Astrocyte (in vitro differentiated cells and primary cell): ENCODE measurements at places on chromosomes 6 and 20. TPM values are rescaled to one million over a fixed set of nuclear protein-coding genes. Genes with fewer than 3 reads are reported as not detected.

The PLA2G7 gene
- total RNA-seq, result 0.43 and 0.48 TPM in 2 replicates

DNA sequence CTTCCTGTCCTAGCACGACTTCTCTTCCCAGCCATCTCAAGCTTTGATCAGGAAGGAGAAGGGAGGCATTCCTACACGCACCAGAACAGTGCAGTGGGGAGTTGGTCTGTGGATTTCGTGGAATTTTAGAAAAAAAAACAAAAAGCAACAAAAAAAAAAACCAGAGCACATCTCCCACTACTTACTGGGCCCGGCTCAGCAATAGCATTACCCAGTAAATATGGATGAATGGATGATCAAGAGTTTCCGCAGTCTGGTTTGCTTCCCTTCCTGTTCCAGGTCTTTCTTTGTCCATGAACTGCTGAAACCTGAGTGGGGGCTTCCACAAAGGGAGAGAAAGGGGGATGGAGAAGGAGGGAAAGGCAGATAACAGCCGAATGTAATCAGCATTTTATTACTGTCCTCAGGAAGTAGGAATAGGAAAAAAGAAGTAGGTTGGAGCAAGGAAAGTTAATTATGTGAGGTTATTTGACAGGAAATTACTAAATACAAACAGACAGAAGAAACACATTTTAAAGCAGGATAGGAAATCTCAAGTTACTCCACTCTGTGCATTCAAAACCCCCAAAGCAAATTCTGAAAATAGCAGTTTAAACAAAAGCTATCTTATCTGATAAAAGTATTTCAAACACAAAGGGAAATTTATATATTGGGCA lies 349.0 kb downstream of the PRL start:
- DNase-seq, result peak; percentile 67

The SMOC2 gene
- total RNA-seq, result 0.93 and 1.8 TPM in 2 replicates

DNA sequence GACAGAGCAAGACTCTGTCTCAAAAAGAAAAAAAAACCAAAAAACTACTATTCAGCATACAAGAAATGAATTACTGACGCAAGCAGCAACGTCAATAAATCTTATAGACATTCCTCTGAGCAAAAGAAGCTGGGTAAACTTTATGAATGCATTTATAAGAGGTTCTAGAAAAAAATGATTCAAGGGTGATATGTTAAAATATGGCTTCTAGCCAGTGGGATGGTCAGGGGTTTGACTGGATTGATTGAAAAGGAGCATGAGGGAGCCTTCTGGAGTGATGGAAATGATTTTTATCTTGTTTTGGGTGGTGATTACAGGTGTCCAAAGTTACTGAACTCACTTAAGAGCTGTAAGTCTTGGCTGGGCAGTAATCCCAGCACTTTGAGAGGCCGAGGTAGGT lies 64.9 kb upstream of the SALL4 start:
- no peak for DNase-seq

DNA sequence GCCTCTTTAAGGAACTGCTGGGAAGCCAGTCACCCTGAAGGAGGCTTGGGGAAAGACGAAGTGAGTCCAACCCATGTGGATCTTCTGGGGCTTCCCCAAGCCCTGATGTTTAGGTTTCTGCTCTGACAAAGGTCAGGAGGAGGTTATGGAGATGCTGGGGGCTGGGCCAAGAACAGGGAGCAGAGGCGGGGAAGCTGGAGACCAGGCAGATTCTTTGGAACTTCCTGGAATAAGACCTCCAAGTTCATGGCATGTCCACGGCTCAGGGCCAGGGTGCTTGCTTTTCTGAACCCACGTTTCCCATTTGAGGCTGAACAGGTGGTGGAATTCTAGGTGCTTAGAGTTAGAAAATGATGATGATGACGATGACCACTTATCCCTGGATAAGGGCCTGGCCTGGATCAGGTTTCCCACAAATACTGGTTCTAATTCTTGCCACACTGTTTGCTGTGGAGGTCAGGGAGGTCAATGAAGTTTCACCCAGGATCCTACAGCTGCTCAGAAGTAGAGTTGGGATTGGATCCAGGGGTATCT lies 30.0 kb upstream of the TGM2 start:
- no peak for DNase-seq

DNA sequence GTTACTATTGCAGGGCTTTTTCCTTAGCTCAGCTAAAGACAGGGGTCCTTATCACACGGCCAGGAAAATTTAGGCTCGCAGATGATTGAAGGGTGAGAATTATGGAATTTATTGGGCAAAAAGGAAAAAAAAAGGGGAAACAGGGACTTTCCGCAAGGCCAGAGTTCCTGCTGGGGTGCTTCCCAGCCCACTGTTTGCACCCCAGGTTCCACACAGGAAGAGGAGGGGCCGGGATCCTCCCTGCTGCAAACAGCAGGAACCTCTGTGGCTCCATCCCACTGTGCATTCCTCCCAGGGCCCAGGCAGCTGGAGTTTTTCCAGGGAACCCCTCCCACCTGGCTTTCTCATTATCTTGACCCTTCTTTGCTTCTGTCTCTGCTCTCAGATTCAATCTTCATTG lies 35.9 kb upstream of the IL20RA start:
- DNase-seq, result no peak

DNA sequence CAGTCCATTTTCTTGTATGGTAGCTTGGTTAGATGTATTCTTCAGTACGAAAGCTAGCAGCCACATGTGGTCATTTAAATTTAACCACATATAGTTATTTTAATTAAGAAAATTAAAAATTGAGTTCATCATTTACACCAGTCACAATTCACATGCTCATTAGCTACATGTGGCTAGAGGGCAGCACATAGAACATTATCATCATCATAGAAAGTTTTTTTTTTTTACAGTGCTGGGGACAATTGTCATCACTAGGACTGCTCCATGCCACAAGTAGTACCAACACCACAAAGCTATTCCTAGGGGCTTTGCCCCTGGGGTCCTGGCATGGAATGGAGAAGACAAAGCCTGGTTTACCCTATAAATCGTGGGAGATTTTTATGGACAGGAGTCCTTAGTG lies 30.5 kb downstream of the PLCB4 start:
- DNase-seq, result no peak

The HSPA12B gene
- not detected in 2 replicates for total RNA-seq
